ENCODE measurements at places on chromosomes 6 and 20.
A peak's percentile ranks its signal among the peaks of the same experiment; 100 is the strongest.

DNA sequence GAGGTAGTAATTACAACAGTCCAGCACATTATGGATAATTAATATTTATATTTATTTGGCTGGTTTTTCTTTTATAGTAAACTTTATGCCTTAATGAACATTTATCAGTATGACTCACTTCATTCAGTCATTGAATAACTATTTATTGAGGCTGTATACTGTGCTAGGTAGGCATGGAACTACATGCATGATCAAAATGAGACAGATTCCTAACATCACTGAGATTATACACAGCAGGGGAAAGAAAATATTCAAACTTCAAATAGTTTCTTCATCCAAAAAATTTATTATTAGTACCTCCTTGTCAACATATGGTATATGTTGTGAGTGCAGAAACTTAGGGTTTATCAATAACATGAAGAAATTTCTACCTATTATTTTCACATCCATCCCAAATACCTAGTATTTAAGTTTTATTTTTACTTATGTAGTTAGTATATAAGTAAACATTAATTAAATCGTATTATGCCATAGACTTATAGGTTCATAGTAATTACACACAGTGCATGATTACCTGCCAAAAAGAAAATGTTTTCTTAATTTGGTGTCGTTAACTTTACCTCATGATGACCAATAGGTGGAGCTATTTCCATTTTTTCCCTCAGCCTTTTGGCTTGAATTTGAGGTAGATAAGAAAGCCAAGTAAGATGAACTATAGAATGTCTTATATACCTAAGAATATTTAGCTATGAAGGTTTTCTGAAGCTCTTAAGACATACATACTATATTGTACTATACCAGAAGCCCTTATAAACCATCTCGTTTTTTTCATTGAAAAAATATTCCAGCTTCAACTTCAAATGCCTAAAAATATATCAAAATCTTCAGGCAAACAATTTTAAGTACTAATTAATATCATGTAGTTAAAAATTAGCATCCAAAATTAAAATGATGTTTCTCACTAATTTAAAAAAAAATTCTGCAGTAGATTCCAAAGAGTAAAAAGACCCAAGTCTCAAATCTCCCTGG is 12.5 kb upstream of the TMEM30A start:
- DNase-seq = peak; percentile 80

- DNase-seq = no peak
Measured at GRCh38 chr6:56096541-56096940, 150.8 kb downstream of the COL21A1 start.

- no peak for DNase-seq
Measured at GRCh38 chr6:52591832-52592231, 15.0 kb upstream of the TRAM2 start.

- DNase-seq = peak; percentile 47
Measured at GRCh38 chr20:2252419-2252997, 43.3 kb upstream of the TGM3 start.

- DNase-seq = no peak
Measured at GRCh38 chr6:30687659-30688431, 1.4 kb upstream of the PPP1R18 start.

DNA sequence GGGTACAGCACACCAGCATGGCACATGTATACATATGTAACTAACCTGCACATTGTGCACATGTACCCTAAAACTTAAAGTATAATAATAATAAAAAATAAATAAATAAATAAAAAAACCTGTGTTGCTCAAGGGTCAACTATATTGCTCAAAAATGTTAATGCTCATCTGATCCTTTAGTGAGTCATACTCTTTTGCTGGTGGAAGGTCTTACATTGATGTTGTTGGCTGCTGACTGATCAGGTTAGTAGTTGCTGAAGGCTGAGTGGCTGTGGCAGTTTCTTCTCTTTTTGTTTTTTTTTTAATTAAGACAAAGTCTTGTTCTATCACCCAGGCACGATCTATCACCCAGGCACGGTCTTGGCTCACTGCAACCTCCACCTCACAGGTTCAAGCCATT is 29.6 kb upstream of the SMIM26 start:
- no peak for DNase-seq

GRCh38 chr20:23658336-23658735 is 20.6 kb upstream of the CST3 start:
- no peak for DNase-seq

DNA sequence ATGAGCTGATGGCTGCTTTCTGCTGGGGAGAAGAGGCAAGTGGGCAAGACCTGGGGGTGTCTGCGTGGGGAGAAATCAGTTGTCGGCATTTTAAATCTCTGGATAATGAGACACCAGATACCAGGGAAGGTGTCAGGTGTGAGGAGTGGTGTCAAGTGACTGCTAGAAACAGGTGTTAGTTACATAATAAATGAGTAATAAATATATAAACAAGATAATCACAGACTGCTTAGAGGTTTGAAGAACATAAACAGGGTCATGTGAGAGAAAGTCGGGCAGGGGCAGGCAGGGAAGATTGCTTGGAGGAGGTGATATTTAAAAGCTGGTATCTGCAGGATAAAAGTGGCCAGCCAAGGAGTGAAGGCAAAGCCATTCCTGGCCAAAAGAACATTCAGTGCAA is 87.2 kb upstream of the RIN2 start:
- DNase-seq = no peak

DNA sequence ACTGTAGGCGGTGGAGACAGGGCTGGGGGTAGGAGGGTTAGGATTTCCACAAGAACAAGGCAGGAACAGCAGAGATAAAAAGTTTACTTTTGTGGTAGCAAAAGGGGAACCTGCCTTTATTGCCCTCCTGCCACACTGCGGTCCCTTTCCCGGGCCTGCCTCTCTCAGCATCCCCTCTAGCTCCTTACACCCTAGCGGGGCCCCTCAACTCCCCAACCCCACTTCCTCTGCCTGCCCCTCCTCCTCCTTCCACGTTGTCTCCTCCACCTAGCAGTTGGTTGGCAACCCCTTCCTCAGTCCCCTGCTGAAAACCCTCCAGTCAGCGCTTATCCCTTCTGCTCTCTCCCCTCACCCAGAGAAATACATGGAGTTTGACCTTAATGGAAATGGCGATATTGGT is 714 bp downstream of the AIF1 start:
- DNase-seq = no peak

DNA sequence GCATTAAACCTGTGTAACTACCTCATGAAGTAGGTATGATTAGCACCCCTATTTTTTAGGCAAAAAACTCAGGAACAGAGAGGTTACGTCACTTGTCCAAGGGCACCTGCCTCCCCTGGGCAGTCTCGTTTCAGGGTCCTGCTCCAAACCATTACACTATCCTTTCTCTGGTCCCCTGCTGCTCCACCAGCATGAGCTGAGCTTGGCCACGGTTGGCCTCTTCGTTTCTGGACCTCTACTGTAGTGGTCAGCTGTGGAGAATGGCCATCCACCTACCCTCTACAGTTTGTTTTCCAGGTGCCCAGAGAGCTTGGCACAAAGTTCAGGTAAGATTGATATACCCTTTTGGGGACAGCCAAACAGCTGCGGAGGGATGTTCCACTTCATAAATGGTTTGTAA is 16.8 kb downstream of the COX4I2 start:
- no peak for DNase-seq

- DNase-seq = no peak
Measured at GRCh38 chr6:1593286-1593957, 16.3 kb upstream of the FOXC1 start.

- no peak for DNase-seq
Measured at GRCh38 chr20:703006-703405, 27.4 kb upstream of the SCRT2 start.

- DNase-seq = no peak
Measured at GRCh38 chr6:164097551-164098398, 683.3 kb downstream of the QKI start.

DNA sequence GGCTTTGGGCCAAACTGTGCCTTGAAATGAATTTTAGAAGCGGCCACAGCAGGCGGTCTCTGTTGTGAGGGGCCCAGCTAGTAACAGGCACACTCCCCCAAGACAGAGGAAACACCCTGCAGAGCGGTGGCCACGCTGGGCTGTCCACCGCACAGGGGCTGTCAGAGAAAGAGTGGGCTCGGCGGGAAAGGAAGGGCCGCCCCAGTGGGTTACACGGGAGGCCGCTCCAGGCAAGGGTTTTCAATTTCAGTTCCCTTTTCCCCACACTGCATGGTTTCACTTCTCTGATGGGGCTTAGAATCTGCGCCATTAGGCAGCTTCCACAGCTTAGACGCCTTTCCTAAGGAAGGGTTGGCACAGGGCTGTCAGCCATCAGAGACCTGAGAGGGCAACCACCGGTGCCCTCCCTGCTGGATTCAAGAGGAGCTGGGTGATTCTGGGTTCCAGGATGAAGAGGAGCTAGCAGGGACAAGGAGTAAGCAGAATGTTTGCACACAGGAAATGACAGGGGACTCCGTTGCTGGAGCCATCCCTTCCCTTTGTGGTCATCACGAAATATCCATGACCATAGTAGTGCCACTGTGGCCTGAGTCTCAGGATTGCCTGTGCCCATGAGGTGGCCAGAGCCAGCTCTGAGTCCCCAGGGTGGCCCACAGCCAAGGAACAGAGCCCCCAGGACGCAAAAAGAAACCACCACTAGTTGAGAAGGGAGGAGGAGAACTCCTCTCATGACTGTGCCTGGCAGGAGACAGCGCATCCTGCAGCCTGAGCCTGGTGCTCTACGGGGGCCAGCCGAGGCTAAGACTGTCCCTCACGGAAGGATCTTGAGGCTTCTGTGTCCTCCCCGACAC is 282.7 kb downstream of the NRN1 start:
- peak; percentile 90 for DNase-seq

GRCh38 chr20:11188843-11189603 is 515.2 kb upstream of the JAG1 start:
- peak; percentile 22 for DNase-seq

DNA sequence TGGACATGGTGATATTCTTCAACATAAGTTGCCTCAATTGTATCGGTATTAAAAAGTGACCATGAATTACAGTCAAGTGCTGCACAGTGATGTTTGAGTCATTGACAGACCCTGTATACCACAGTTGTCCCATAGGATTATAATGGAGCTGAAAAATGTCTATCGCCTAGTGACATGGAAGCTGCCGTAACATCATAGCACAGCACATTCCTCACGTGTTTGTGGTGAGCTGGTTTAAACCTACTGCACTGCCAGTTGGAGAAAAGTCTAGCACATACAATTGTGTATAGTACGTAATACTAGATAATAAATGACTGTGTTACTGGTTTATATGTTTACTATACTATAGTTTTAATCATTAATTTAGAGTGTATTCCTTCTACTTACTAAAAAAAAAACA is 150.2 kb downstream of the CDH26 start:
- DNase-seq = no peak

- no peak for DNase-seq
Measured at GRCh38 chr6:56959938-56960337, 5.0 kb downstream of the BEND6 start.

GRCh38 chr6:89618026-89618425 is 20.5 kb downstream of the LYRM2 start:
- no peak for DNase-seq

- no peak for DNase-seq
Measured at GRCh38 chr6:34574647-34575293, 18.6 kb upstream of the SPDEF start.

GRCh38 chr6:133085896-133086295 is 155.3 kb upstream of the EYA4 start:
- DNase-seq = no peak

GRCh38 chr6:154593122-154593521 is 82.6 kb upstream of the CNKSR3 start:
- no peak for DNase-seq

- DNase-seq = no peak
Measured at GRCh38 chr20:2942439-2942838, 69.2 kb downstream of the PTPRA start.

DNA sequence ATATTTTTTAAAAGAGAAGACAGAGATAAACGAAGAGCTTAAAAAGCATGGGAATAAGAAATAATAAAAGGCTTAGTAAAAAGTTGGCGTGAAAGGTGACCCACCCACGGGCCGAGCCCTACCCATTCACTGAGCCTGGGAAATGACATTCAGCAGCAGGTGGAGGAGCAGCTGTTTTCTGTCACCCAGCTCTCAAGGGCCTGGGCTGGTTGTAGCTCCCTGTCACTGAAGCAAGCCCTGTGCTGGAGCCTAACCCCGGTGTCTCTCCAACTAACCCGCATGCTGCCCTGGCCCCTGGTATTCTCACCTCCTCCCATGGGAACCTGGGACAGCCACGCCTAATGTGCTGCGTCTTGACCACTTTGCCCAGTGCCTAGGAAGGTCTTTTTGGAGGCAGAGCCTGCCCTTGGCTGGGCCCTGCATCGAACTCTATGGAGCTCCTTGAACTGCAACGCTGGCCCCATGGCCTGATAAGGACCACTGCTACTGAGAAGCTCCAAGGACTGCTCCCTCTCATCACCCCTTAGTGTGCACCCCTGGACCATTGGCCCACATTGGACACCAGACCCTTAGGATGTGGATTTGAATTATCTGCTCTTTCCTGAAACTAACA is 68.8 kb upstream of the IYD start:
- DNase-seq = no peak

- DNase-seq = no peak
Measured at GRCh38 chr20:15378151-15378550, 1040.7 kb upstream of the FLRT3 start.

DNA sequence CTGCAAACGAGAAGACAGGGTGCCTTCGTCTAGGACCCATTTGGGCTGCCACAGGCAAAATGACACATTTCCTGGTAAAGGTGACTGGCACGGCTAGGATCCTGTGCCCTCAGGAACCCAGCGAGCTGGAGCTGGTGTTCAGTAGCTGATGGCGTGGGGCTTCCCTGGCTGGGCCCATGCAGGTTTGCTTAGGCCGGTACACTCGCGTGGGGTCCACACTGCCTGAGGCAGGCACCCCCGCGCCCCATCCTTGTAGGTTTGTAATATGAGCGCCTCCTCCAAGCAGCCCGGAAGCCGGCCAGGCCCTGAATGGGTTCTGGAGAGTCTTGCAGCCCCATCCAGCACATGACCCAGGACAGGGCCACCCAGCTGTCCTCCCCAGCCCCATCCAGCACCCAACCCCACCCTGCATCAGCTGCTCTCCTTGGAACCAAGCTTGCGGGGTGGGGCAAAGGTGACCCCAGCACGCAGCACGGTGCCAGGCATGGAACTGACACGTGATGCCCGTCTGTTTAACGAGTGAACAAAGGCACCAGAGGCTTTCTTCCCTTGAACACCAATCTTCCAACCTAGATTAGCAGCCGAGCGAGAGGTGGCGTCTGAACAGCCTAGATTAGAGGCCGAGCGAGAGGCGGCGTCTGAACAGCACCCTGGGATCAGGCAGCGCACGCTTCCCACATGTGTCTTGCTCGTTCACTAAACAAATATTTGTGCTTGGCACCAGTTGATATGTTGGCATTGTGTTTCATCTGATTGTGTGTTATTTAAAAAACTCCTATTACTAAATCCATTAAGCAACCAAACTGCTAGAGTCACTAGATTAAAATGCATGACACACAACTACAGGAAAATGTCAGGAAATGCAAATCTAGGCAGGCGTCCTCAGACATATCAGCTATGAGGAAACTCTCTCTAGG is 112.1 kb downstream of the DLL1 start:
- DNase-seq = no peak

DNA sequence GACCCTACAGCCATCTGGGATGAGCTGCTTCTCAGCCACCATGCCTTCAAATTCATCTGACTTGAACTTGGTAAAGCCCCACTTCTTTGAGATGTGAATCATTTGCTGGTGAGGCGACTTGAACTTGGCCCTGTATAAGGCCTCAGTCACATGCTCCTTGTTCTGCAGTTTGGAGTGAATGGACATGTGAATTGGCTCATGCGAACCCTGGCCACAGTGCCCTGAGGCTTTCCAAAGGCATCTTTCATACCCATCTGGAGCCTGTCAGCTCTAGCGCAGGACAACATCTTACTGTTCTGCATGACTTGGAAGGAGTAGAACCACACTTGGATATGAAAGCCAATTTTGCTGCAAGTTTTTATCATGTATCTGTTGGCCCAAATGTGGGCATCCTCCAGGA is 244.0 kb upstream of the FAM83B start:
- no peak for DNase-seq

Measured in suppressor macrophage treated with lipopolysaccharide for 4 hours (primary cell).